GM04503 (cell line): ENCODE measurements at places on chromosomes 12 and 14.

GRCh38 chr12:25052196-25052913 is 103.5 kb upstream of the BCAT1 start:
- DNase-seq, result no peak

DNA sequence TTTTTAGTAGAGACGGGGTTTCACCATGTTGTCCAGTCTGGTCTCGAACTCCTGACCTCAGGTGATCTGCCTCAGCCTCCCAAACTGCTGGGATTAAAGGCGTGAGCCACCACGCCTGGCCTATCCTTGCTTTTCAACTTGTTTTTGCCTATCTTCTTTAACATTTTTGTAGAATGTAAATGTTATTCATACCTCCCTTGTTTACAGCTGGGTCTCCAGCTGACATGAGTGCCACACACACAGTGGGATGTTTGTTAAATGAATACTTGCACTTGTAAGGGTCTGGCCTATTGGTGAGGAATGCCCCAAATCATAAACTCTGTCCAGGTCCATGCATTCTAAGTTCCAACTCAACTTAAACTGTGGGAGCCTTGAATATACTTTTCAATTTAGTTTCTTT is 176.3 kb downstream of the ANO4 start:
- DNase-seq, result no peak

DNA sequence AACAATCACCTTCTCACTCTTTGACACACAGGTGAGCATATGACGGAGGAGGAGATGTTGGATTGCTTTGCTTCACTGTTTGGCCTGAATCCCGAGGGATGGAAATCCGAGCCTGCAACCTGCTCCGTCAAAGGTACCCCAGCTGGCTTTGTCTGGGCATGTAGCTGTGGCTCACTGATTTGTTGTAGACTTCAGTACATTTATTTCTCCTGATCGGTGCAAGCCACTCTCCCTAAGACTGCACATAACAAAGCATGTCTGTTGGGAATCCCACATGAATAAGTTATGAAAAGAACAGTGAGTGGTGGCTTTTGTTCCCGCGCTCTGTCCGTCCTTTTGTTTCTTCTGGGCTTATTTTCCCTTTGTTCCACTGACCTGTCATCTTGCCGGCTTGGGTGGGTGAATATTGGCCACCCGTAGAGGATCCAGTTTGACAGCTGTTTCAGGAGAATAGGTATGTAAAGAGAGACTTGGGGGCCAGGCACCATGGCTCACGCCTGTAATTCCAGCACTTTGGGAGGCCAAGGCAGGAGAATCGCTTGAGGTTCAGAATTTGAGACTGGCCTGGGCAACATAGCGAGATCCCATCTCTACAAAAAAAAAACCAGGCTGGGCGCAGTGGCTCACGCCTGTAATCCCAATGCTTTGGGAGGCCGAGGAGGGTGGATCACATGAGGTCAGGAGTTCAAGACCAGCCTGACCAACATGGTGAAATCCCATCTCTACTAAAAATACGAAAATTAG is 20.0 kb upstream of the BCL7A start:
- no peak for DNase-seq

DNA sequence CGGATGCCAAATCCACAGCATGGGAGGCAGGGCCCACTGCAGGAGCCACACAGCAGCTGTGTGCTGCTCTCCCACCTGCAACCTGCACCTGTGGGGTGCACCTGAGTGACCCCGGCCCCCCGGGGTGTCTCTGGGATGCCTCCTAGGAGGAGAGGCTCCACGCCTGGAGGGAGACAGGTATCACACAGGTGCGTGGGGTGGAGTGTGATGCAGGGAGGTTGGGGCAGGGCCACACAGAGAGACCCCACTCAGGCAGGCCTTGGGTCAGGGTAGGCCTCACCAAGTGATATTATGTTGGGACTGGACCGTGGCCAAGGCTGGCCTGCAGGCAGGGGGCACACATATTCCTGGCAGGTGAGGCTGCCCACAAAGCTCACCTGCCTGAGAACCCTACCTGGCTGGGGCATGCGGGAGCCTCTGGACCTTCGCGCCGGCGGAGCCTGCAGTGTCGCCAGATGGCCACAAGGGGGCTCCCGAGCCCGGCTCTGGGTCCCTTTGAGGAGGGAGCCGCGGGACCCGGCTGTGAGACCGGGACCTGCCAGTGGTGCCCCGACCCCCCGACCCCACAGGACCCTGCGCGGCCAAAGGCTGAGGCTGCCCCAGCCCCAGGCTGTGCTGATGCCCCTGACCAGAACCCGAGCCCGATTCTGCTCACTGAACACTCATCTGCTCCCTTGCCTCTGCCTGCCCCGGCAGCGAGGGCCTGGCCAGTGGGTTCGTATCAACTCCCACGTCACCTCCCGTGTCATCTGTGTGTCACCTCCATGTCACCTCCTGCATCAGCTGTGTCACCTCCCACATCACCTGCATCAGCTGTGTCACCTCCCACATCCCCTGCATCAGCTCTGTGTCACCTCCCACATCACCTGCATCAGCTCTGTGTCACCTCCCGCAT is 11.4 kb downstream of the TMEM121 start:
- DNase-seq, result no peak
